ENCODE measurements at places on chromosomes 11 and 22. TPM values are rescaled to one million over a fixed set of nuclear protein-coding genes. Genes with fewer than 3 reads are reported as not detected.
A peak's percentile ranks its signal among the peaks of the same experiment; 100 is the strongest.

DNA sequence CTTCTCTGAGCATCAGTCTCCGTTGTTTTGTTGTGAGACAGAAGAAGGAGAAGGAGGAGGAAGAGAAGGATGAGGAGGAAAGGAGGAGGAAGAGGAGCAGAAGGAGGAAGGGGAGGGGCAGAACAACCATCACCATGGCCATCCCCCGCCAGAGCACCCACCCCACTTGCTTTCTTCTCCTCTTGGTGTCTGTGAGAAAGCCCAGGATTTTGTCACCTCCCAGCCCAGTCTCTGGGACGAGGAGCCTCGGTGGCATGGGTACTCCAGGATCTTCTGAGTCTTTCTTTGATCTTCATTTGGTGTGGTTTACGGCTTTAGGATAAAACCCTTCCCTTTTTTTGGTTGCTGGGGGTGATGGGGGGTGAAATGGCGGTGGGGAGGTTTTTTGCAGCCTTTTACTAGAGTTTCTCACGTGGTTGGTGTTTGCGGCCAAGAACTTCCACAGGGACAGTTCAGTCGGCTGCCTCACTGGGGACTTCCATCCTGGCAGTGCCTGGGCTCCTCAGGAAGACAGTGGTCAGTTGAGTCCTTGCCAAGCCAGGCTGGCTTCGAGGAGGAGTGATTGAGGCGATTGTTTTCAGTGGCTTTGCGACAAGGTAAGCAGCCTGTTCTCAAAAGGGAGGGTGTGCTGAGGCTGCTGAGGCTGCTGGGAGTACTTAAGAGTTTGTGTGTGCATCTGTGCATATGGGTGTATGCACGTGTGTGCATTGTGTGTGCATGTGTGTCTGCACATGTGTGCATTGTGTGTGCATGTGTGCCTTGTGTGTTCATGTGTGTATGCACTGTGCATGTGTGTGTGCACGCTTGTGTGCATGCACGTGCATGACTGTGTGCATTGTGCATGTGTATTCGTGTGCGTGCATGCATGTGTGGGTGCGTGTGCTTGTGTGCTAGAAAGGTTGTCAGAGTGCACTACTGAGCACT lies 567.5 kb downstream of the TBC1D22A start:
- DNase-seq, result no peak

DNA sequence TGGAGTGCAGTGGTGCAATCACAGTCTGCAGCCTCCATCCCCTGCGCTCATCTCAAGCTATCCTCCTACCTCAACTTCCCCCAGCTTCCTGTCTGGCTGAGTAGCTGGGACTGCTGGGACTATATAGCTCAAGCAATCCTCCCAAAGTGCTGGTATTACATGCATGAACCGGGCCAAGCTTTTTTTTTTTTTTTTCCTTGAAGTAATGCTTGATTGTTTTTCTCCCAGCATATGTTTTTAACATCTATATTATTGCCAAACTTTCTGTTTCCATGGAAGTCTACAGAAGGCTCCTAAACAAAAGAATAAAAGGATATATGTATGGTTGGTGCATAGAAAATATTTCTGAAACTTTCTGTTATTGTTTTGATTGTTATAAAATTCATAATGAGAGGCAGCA lies 853.6 kb downstream of the KCNA4 start:
- no peak for DNase-seq

- no peak for DNase-seq
Measured at GRCh38 chr22:30094804-30095203, 14.5 kb downstream of the HORMAD2 start.

ROM1 gene
- total RNA-seq, result 15.6 TPM

DNA sequence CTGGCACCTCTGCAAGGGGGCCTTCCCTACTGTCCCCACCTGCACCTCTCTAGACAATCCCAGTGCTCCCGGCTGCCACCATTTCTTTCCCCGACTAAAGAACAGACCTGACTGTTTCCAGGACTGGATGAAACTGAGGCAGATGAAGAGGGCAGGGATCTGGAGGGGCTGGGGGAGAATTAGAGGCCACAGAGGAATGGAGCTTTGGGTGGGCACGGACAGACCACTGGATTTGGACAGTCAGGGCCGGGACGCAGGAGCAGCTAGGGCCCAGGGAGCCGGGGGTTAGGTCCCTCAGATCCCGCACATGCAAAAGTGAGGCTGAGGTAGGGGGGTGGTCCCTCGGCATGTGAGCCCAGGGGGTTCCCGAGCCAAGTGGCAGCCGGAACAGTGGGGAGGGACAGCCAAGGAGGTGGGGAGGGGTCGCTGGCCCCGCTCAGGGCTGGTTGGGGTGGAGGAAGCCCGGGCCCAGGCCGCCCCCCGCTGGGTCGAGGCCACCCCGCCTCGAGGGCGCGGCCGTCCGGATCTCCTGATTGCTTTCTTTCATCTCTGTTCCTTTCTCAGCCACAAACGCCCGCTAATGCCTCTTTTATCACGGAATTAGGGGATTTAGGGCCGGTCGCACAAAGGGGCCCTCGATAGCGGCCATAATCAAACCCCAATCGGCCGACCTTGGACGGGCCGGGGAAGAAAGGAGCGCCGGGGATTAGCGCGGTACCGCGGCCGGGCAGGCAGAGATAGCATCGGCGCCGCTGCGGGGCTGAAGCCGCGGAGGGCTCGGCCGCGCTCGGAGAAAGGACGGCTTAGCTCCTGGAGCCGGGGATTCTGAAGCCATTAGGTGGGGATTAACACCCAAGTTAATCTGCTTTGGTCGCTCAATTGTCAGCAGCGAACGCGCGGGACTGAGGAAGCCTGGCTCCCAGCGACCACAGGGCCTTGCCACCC lies 9.3 kb downstream of the SLC25A1 start:
- DNase-seq, result no peak

DGKZ gene
- 61.1 TPM for total RNA-seq

GTSE1 gene
- 0.55 TPM for total RNA-seq

DNA sequence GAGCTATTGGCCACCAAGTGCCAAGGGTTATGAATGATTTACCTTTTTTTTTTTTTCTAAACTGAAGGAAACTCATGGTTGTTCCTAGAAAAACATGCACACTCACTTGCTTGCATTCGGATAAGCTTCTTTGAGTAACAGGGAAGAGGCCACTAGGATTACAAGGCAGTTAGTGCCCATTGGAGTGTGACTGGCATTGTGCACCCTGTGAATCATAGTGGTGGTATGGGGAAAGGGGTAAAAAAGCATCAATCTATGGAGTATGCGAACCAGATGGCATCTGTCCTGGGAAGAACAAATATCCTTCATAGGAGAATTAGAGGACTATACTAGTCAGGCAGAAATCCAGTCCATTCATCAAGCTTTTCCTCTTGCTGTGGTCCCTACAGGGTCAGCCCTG lies 24.2 kb downstream of the CD44 start:
- no peak for DNase-seq

DNA sequence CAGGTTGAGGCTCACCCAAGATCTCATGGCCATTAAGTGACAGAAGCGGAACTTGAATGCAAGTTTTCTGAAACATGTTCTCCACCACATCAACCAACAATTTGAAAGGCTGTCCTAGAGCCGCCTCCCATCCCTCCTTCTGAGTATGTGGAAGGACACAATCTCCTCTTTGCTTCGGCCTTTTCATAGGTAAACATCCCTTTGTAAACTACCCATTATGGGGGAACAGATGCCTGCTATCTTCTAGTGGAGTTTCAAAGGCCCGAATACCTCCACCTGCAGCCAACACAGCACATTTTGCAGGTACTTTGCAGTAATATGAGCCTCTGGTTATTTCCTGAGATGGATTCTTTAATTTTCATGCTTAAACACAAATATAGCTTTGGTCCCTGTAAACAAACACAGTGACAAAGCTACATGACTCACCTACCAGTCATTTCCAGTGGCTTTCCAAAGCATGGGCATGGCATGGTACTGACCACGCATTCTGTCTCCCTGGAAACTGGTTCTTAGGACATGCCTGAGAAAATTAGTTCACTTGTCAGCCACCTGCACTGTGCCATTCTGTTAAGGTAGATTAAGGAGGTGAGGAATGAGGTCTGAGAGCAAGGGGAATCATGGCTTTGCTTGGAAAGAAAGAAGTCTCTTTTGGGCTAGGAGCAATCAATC lies 60.2 kb downstream of the EHF start:
- DNase-seq, result no peak

SHISAL1 gene
- total RNA-seq, result 3.2 TPM

C11orf86 gene
- total RNA-seq, result not detected

GRCh38 chr11:7442588-7443215 lies 42.6 kb upstream of the OLFML1 start:
- peak; percentile 75 for DNase-seq

GRCh38 chr11:60957188-60957587 lies 5.2 kb upstream of the SLC15A3 start:
- no peak for DNase-seq

- DNase-seq, result no peak
Measured at GRCh38 chr11:113526521-113526920, 51.3 kb upstream of the DRD2 start.

OR5P2 gene
- not detected for total RNA-seq

- DNase-seq, result no peak
Measured at GRCh38 chr11:116510886-116511650, 261.7 kb downstream of the BUD13 start.

DNA sequence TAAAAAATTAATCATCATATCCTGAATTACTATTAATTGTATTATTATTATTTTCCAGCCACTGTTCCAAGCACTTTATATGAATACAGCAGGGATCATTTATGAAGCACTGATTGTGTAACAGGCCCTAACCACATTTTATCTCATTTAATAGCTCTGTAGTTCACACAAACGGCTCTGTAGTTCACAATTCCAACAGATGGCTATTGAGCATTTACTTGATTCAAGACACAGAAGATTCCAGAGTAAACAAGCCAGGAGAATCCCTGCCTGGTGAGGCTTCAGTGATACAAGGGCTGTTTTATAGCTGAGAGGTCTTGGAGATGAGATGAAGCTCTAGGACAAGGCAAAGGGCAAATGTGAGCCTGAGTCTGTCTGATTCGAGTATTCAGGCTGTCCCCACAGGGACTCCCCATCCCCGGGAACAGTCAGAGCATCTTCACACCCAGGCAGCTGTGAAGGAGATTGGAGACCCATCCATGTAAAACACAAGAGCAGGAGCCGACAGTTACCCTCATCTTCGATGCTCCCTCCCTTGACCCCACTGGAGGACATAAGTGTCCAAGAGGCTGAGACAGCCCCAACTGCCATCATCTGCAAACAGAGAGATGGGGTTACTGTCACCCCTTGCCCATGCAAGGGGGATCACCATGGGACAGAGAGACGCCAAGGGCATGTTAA lies 222.5 kb downstream of the MN1 start:
- no peak for DNase-seq

DNA sequence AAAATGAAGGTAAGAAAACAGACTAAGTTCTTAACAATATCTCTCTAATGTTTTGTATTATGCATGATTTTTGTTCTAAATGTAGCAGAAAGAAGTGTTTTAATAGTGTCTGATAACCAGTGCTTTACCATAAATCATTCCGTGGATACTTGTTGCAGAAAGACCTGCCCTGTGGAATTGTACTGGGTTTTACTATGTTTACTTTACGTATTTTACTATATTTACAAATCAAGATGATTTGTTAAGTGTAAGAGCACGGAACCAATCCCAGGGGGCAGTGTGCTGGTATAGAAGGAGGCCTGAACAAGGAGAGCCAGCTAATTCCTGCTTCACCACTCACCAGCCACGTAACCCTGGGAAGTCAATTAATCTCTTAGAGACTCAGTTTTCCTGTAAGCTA lies 1.4 kb downstream of the HTR3B start:
- DNase-seq, result no peak

Data from aorta (tissue), 5 donors.